Stimulated activated CD4-positive, alpha-beta T cell treated with anti-CD3 and anti-CD28 coated beads, Interleukin-2, amount 100 ng/mL, for 48 hours (primary cell): ENCODE measurements at places on chromosomes 12 and 14.

GRCh38 chr12:68786929-68787328 is 21.0 kb upstream of the MDM2 start:
- DNase-seq, result no peak

DNA sequence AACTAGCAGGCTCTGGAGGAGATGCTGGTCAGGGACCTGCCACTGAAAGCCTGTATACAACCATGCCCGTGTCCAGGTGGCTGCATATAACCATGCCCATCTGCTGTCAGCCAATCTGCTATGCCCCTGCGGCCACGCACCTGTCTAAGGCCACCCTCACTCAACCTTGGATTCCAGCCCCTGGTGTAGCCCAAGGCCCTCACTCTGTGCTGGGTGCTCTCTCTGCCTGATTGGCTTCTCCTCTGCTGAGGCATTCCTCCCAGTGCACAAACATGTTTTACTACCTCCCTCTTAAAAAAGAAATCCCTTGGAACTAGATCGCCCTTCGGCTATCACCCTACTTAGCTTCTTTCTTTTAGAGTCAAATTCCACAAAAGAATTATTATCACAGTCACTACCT is 45.5 kb downstream of the ZFP36L1 start:
- no peak for DNase-seq

DNA sequence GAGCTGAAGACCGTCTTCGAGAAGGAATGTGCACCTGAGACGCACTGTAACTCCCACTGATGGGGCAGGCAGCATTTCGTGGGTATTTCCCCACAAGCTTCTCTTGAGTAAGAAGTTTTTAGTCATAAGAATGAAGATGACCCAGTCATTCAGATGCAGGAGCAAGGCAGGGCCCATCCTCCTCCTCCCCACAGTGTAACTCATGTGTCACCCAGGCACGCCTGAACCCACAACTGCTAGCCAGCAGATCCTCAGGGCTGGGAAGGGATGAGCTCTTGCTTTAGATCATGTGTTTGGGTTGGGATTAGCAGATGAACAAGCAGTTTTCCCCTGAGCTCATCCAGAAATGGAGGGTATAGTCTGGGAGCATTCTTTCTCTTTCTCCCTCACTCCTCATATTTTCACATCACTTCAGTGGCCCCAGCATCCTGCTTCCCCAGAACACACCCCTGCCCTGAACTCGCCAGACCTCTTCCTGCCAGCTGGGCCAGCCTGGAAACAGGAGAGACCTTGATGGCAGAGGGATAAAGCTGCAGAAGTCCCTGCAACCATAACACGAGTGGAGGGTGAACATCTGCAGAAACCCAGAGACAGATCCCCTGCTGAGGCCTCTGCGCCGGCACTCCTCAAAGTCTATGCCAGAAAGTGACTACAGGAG is 73.3 kb downstream of the B4GALNT3 start:
- no peak for DNase-seq

GRCh38 chr14:81157431-81157830 is 63.3 kb downstream of the GTF2A1 start:
- no peak for DNase-seq

- DNase-seq, result no peak
Observed at GRCh38 chr12:42030588-42030987, 114.1 kb downstream of the GXYLT1 start.

DNA sequence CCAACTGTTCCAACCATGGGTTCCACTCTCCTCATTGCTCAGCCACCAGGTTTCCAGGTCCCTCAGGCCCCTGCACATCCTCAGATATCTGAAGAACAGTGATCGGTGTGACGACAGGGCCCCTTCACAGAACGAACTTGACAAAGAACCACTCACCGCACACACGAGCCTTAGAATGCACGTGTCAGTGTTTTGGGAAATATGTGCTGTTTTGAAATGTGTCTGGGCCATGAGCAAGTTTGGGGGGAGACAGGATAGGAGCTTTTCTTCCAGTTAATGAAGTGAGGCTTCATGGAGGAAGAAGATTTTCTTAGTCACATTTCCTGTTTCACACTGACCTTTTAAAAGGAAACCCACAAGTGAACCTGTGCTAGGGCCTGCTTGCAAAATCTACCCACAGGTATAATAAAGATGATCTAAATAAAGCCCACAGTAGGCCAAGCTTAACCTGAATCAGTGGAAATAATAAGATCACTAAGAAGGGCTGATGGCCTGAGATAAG is 58.6 kb downstream of the ZFP36L1 start:
- DNase-seq, result no peak

DNA sequence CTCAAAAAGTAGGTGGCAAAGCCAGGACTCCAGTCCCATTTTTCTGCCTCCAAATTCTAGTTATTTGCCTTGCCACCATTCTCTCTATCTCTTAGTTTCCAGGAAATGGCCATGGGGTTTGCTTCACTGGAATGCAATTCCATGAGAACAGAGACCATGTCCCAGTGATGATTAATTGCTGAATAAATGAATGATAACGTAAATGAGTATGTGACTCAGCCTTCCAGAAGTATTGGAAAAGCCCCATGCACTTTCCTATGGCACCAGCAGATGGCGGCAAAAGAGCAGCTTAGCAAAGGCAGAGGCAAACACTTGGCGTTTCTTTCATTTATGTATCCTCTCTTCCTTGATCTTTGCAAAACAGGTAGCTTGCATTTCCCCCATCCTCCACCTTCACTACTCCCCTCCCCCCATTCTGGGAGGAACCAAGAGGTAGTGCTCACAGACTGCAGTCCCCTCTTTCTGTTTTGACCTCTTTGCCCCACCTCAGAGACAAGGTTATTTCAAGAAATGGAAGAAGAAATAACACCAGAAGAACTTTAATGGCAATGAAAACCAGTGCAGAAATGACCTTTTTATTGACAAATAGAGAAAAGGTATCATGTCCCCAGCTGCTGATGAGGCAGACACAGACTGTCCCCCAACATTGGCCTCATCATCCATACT is 21.3 kb downstream of the TBX3 start:
- DNase-seq, result peak; percentile 65
